ELR (cell line): ENCODE measurements at places on chromosomes 3 and 15.

DNA sequence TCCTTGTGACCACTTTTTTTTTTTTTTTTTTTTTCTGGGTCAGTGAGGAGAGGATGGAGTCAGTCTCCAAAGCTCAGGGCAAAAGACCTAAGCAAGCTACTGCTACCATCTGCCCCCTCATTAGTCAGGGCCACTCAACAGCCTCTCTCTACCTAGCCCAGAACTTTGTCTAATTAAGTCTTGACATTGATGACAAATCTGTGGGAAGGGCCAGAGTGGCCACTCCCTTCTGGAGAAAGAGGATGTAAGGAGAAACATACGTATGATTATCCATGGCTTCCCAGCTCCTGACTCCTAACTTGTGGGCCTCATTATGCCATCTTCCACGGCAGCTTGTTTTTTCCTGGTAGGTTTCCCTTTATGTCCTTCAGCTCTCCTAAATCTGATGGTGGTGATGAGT, 37.9 kb downstream of the NR1I2 start:
- peak; percentile 38 for DNase-seq

DNA sequence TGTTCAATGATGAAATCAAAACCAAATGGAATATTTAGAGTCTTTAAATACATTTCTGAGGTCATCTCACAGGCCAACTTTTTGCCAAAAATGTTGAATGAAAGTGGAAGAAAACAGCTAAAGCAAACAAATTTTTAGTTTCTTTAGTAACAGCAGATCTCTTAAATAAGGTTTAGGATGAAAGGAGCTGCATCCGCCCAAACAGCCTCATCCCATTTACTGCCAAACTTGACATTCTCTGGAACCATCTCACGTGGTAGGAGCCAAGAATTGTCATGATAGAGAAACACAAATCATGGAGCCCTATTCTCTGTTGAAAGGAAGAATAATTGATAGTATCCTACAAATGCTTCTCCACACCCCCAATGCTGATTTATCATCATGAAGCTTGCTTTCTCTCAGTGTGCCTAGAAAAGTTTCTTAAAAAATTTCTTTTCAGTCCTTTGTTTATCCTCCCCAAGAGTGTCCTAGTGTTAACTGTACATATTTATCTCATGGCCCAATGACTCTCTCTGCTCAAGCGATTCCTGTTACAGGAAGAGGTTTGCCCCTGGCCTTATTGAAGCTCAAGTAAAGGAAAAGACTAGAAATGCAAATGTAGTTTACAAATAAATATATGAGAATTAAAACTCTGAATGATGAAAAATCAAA, 23.4 kb downstream of the SLC9A9 start:
- no peak for DNase-seq

GRCh38 chr3:111901637-111902036, 42.6 kb downstream of the PHLDB2 start:
- DNase-seq: no peak

DNA sequence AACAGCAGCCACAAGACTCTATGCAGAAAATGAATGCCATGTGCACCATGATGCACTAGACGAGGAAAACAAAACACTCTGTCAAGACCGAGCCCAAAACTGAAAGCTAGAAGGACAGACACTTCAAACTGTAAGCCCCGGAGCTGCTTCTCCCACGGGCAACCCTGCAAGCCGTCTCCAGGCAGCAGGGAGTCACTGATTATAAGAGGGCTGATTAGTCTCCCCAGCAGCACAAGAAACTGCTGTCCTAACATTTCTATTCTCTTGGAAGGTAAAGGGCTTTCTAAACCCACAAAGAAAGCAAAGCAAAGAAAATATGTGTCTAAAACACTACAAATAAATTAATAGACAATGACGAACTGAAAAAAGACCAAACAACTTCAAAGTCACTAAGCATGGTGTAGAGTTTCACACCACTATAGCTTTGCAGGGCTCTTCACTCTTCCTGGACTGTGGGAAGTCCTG, 15.5 kb downstream of the TBC1D2B start:
- DNase-seq: peak; percentile 56

DNA sequence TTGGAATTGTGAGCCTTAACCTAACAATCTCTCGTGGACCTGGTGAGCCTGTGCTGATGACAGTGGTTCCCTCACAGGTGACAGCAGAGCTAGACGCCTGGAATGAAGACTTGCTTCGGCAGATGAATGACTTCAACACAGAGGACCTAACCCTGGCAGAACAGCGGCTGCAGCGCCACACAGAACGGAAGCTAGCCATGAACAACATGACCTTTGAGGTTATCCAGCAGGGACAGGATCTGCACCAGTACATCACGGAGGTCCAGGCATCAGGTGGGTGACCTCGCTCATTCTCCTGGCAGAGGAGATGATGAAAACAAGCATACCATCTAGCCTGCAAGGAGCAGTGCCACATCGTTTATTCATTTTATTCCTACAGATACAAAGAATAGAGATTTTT, 316.9 kb upstream of the UMPS start:
- no peak for DNase-seq

DNA sequence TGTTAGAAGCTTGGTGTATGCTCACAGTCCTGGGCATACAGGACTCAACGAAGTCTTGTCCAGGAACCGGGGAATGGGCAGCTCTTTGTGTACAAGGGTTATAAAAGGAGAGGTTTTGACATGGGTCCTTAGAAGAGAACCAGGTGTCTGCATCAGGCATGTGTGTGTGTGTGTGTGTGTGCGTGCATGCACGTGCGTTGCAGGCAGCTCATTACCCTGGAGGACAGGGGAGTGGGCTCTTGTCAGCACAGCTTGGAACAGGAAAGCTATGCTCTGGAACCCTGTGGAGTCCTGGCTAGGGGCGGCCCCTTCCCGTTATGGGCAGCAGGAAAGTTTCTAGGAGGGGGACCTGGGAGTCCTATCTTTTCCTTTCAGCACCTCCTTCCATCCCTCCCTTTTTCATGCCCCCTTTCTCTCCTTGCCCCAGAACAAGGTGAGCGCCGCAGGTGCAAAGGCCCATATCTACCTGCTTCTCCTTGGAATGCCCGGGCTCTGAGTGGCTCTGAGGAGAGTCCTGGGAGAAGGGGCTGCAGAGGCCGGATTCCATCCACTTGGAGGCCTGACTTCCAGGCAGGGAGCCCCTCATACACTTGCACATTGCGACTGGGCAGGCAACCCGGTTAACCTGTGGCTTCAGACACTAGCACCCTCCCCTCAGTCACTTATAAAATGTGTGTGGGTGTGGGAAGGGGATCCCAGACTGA, 33.9 kb upstream of the LCTL start:
- no peak for DNase-seq

DNA sequence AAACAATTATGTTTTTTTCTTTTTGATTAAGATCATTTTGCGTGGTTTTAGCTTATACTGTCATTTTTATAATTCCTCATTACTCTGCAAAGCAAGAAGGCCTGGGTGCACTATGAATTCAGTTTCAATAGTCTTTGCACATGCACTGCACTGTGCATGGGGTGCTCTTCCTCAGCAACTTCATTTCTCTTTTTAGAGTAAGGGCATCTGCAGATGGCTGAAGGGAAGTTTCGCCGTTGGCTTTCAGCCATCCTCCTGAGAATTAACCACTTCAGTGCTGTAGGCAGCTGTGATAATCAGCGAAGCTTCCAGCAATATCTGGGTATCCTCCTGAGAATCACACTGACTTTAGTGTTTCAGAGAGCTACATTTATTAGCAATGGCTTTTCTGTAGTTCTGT, 284.8 kb downstream of the GBE1 start:
- DNase-seq: no peak

DNA sequence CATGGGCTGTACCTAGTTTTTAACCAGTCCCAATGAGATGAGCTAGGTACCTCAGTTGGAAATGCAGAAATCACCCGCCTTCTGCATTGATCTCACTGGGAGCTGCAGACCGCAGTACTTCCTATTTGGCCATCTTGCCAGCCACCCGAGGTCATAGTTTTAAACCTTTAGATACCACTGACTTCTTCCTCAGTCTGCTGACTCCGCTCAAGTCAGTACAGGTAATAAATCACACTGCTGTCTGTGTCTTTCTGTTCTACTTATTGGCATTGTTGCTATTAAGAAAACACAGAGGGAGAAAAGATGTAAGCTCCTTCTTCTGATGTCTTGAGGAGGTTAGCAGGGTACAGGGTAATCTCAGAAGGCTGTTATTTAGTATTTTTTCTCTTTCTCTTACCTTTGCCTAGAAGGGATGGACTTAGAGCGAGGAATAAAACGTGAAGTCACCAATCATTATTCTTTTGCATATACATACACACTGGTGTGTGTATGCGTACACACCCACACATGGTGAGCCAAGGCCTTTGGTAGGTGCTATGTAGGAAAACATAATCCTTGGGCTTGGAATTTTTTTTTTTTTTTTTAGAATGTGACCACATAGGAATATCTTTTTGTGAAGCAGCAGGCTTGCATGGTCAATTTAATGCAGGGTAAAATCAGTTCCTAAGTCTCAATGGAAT, 197.2 kb downstream of the EDEM1 start:
- no peak for DNase-seq

DNA sequence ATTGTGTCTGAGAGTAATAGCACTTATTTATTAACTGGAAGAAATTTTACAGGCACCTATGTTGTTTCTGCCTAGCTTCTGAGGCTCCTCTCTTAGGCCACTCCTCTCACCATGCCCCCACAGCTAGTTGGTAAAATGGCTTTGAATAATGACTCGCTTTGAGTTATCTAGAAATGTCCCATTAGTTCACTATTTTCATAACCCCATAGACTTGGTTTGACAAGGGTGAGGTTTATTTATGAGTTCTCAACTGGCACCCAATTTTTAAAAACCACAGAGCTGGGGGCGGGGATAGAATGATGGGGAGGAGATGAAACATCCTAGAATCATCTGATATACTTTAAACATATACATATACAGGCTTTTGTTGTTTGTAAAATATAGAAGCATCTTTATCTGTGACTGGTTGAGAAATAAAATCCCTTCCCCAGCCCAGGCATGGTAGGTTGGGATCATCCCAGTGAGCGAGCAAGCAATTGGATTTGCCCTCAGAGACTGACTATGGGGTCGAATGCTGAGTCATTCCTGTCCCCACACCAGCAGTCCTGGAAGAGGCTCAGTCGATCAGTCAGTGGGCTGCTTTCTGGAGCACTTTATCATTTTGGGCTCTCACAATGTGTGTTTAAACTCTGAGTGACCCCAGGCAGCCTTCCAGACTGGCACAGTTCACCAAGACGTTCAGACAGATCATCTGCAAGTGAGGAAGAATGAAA, 60.2 kb upstream of the TSEN2 start:
- DNase-seq: peak; percentile 36
